ENCODE measurements at places on chromosomes 16 and 17.
A peak's percentile ranks its signal among the peaks of the same experiment; 100 is the strongest.

DNA sequence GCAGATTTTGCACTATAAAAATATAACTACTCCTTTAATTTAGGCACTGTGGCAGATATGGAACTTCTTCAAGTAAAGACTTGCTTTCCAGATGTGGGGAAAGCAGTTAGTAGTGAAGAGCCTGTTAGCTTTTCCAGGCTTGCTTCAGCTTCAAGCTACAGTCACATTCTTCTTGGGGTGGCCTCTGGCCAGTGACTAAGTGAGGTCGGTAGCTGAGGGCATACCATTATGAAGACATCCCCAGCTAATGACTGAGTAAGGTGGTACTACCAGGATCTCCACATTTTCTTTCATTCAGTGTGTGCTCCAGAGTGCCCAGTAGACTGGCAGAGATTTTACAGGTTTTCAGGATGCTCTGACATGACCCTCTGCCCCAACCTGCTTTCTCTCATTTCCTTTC, 167.1 kb upstream of the KIF2B start:
- DNase-seq = no peak

GRCh38 chr17:7903154-7904103, 12.7 kb downstream of the RNF227 start:
- no peak for DNase-seq

GRCh38 chr17:81339534-81340296, 44.6 kb upstream of the SLC38A10 start:
- peak; percentile 98 for DNase-seq

DNA sequence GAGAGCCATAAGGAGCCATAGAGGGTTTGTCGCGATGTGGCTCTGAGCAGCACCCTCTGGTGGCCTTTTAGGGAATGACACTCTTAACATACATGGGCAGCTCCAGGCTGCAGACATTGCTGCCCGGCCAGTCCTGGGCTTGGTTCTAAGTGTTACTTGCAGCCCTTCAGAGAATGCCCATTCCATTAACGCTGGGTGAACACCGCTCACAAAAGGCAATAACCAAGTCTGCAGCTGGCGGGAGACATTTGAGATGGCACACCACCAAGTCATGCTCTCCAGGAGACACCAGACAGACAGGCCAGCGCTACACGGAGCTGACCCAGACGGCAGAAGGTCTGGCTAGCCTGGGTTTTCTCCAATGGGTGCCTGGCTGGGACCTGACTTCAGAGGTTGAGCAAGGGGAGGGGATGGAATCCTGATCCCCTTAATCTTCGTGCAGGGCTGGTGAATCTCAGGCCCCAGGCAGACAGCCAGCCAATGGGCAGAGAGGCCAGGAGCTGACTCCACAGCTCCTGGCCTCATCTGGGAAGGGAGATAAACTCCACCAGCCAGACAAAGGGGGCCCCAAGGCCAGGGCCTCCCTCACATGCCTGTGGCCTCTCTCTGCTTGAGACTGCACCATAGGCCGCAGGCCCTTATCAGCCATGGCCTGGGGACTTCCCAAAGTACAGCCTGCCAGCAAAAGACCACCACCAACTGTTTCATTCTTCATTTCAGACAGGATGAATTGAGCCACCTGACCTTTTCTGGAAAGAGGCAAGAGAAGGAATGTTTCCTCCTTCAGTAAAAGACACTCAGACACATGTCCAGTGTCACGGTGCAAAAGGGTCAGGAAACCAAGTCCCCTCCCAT, 58.8 kb downstream of the ZDHHC7 start:
- peak; percentile 90 for DNase-seq

DNA sequence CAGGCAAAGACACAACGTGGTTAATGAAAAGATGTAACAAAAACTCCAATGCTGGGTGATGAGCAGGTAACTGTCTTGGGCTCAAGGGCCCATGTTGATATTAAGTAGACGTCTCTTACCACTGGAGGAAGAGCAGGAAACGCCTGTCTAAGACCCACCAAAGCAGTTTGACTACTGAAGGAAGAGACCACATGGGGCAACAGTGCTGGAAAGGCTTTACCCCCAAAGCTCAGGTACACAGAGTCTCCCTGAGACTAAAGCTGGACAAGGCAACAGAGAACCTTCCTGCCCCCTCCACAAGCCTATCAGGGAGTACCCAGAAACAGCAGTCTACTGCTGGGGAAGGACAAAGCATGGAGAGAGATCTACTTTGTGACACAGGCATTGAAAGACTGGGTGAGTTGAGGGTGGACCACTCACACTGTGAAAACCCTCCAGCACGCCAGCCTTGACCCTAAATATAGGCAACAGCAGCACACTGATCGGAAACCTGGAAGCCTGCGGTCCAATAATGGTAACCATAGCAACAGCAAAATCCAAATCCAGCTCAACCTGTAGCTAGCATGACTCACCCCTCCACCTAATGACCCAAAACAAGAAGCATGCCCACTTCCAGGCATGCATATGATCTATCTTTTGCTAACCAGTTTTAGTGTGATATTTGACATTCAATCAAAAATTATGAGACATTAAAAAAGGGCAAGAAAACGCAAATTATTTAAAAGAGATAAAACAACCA, 270.5 kb upstream of the SDK2 start:
- no peak for DNase-seq

GRCh38 chr17:75069783-75070182, 18.0 kb upstream of the SLC16A5 start:
- DNase-seq = no peak

GRCh38 chr16:89842471-89843408, 14.5 kb downstream of the SPIRE2 start:
- DNase-seq = no peak

GRCh38 chr16:72092832-72093447, 480 bp downstream of the TXNL4B start:
- DNase-seq = no peak

GRCh38 chr16:65312795-65313194, 190.9 kb upstream of the CDH11 start:
- no peak for DNase-seq

GRCh38 chr16:54015147-54015546, 271.4 kb downstream of the IRX3 start:
- no peak for DNase-seq

- DNase-seq = no peak
Measured at GRCh38 chr16:57577691-57578224, 35.3 kb downstream of the ADGRG5 start.

- DNase-seq = peak; percentile 2
Measured at GRCh38 chr16:50309156-50309526, 42.8 kb downstream of the ADCY7 start.

DNA sequence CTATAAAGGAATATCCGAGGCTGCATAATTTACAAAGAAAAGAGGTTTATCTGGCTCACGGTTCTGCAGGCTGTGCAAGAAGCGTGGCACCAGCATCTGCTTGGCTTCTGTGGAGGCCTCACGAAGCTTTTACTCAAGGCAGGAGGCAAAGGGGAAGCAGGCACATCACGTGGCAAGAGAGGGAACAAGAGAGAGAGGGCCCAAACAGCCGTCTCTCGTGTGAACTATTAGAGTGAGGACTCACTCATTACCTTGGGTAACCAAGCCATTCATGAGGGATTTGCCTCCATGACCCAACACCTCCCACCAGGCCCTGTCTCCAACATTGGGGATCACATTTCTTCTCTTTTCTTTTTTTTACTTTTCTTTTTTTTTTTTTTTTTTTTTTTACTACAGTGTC, 7.5 kb upstream of the ALKBH5 start:
- no peak for DNase-seq

DNA sequence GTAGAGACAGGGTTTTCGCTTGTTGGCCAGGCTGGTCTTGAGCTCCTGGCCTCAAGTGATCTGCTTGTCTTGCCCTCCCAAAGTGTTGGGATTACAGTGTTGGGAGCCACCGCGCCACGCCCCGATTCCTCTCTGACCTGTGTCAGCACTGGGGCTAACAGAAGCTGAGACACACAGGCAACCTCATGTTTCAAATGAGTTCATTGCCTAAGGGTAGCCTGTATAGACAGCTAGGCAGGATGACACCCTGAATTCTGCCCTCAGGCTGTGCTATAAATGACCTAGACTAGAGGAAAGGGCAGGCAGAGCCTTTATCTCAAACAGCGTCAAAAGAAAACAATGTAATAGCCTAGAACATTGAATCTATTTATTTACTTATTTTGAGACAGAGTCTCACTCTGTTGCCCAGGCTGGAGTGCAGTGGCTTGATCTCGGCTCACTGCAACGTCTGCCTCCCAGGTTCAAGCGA, 2.3 kb upstream of the CDK3 start:
- DNase-seq = peak; percentile 59

- DNase-seq = peak; percentile 60
Measured at GRCh38 chr17:29369831-29370735, 20.1 kb upstream of the TAOK1 start.

DNA sequence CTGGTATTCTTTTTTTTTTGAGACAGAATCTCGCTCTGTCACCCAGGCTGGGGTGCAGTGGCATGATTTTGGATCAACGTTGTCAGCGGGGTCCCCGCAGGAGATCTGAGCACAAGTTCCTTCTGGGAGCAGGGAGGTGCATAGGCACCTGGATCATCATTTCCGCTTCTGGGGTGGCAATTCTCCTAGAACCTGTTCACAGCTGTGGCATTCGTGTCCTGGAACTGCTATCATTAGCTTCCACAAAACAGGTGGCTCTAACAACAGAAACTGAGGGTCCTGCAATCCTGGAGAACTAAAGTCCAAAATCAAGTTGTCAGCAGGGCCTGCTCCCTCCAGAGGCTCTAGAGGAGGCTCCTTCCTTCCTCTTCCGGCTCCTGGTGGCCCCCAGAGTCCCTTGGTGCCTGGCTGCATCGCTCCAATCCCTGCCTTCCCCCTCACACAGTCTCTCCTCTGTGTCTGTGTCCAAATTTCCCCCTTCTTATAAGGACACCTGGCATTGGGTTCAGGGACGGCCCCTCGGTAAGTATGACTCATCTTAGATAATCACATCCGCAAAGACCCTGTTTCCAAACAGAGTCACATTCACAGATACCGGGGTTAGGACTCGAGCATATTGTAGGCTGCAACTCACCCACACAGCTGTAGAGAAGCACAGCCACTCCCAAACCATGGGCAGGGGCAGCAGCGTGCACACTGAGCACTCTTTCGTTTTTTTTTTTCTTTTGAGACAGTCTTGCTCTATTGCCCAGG, 43.5 kb upstream of the KLHDC4 start:
- no peak for DNase-seq

DNA sequence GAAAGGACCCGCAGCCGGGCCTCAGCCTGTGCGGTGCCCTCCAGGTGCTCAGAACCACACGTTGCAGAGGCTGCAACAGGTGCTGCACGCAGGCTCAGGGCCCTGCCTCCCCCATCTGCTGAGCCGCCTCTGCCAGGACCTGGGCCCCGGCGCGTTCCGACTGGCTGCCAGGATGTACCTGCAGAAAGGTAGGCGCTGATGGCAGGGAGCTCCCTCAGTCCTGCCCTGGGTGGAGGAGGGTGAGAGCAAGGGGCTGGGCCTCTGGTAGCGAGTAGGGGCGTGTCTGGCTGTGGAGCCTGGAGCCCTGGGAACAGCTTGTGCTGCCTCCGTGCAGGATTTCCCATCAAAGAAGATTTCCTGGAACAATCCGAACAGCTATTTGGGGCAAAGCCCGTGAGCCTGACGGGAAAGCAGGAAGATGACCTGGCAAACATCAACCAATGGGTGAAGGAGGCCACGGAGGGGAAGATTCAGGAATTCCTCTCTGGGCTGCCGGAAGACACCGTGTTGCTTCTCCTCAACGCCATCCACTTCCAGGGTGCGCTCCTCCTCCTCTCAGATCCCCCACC, 4.4 kb downstream of the SERPINF2 start:
- DNase-seq = no peak

- no peak for DNase-seq
Measured at GRCh38 chr17:32805029-32805976, 71.6 kb downstream of the MYO1D start.

- DNase-seq = no peak
Measured at GRCh38 chr16:35208001-35208935, 1748.9 kb downstream of the TP53TG3F start.

GRCh38 chr17:9666461-9667050, 21.2 kb downstream of the USP43 start:
- no peak for DNase-seq

DNA sequence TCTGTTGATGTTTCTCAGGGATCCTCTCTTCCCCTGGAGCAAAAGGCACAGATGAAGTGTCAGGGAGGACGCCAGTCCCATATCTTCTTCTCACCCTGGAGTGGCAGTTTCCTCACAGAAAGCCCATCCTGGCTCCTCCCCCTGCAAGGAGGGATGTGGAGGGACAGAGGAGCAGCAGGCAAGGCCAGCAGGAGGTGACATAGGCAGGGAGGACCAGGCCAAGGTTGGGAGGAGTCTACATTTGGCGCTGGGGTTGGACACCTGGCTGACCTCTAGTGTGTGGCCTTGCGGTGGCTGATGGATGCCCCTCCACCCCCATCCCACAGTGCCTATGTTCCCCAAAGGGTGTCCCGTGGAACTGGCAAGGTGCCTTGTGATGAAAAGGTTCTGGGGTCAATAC, 125.4 kb downstream of the SEC14L1 start:
- no peak for DNase-seq

DNA sequence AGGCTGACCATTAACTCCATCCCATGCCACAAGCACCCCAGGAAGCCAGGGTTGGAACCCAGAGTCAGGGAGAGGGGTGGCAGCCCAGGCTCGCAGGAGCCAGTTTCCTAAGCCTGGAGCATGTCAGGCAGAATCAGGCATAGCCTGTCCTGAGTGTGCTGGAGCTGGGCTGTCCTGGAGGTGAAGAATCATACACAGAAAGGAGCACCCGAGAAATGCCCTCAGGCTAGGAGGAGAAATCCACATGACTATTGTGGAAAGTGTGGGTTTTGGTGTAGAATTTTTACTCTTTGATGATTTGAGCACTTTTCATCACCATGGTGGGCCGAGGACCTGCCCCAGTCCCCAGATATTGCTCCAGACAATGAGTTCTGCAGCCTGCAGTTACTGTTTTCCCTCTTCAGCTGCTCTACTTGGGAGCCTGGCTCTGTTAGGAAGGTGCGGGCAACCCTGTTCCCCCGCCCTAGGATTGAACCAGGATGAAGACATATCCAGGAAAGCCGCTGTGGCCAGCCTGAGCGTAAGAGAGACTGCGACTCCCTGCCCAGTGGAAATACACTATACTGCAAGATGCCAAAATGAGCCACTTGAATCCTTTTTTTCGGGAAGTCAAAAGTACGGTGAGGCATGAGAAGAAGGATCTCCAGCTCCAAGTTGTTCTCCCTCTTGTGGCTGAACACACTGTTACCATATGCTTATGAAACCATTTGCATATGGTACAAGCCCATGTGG, 29.0 kb upstream of the HEATR6 start:
- peak; percentile 59 for DNase-seq

DNA sequence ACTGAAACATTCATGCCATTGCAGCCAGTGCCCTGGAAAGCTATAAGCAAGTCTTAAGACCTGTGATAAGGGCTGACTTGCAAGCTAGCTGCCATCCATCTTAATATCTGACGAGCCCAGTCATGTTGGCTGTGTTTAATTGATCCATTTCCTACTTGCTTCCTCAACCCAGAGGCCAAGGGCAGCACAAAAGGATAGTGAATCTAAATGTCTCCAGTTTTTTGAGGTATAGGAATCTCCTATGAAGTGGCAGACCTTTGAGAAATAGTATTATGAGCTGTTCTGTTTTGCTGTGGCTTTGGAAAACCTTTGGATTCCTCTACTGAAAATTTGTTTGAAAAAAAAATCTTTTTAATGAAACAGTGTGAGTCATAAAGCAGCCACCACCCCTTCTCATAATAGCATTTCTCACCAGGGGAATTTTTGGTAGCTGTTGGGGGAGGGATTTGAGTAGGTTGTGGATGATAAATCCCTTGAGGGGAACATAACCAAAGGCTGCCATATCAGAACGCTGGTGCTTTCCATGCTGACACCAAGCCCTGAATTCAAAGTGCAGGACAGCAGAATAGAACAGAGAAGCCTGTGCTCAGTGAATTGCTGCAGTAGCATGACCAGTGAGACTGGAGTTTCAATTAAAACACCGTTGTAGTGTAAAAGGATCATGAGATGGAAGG, 12.9 kb downstream of the ZNRF1 start:
- no peak for DNase-seq
